ENCODE measurements at places on chromosomes 11 and 22.

- no peak for DNase-seq
These were observed 280.5 kb downstream of the DDX10 start for GRCh38 chr11:108945341-108945740.

- DNase-seq: no peak
These were observed 68.6 kb upstream of the ARHGAP32 start for GRCh38 chr11:129260750-129261149.

GRCh38 chr11:42552786-42553185 lies 759.0 kb upstream of the API5 start:
- DNase-seq: no peak

DNA sequence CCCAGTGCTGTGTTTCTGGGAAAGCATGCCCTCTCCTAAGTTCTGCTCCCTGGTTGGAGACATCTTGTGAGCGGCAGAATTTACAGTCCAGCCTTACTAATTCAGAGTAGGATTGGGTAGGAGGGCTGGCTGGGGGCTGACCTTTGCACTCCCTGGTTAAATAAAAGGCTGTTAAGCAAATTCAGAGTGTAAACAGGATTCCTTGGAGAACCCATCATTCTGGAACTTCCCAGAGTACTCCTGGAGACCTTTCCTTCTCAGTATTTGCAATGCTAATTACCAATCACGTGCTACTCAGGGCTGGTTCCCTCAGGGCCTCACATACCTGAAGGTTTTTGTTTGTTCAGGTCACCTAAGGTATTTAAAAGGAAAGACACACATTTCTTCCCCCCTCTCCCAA lies 340.2 kb downstream of the TBC1D22A start:
- DNase-seq: no peak

GRCh38 chr22:25006354-25006753 lies 53.8 kb downstream of the KIAA1671 start:
- DNase-seq: no peak

GRCh38 chr11:73012121-73012863 lies 129.8 kb downstream of the FCHSD2 start:
- no peak for DNase-seq

- DNase-seq: no peak
These were observed 32.4 kb downstream of the CNTF start for GRCh38 chr11:58654908-58655296.

DNA sequence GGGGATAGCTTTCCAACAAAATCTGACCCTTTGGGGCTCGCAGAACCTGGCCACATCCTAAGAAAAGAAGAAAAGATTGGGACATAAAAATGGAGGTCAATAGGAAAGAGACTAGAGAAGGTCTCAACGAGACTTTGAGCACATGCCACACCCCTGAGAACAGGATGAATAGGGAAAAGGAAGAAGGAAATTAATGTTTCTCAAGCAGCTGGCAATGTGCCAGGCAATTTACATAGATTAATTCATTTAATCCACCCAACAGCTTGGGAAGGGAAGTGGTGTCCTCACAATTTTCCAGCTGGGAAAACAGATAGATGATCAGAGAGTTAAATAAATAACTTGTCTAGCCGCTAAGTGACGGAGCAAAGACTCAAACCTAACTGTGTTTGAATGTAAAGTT lies 50.7 kb downstream of the PAMR1 start:
- no peak for DNase-seq

GRCh38 chr11:90639461-90639993 lies 416.7 kb upstream of the CHORDC1 start:
- no peak for DNase-seq

DNA sequence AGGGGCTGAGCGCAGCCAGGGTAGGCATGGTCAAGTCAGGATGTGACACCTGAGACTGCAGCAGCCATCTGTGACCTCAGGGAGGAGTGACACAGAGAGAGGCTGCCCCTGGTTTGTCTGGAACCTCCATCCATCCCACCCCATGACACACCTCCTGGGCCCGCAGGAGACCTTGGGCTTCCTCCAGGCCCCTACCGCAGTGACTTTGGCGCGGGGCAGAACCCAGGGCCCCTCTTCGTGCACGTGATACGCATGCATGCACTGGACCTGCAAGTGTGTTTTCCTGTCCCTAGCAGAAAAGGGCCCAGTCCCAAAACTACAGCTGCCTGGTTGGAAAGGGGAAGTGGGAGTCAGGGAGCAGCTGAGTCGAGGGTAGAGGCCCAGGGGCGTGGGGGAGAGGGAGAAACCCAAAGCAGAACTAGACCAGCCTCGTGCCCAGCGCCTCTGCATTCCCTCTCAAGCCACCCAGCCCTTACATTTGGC lies 7.9 kb upstream of the CYTH4 start:
- DNase-seq: no peak

- DNase-seq: no peak
These were observed 30.5 kb upstream of the CABP7 start for GRCh38 chr22:29689206-29689879.

DNA sequence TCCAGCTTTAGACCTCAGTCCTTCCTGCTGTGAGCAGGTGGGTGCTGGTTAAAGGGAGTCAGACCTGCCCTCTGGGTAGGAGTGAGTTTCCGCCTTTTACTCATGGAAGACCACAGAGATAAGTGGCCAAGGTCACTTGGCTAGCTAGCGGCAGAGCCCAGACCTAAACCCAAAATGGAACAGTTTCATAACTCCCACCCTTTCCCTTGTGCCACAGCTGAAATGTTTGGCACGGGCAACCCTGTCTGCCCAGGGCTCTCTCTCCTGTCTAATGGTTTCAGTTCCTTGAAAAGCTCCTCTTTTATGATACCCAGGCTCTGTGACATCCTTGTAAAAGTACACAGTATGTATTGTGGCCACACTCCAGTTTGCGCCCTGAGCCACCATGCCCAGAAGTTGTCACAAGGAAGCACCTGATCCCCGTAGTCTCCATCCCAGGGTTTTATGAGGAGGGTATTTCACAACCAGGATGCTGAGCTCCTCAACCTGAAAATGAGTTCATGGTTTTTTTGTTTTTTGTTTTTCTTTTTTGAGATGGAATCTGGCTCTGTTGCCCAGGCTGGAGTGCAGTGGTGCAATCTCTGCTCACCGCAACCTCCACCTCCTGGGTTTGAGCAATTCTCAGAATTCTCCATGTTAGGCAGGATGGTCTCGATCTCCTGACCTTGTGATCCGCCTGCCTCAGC lies 5.1 kb downstream of the MB start:
- no peak for DNase-seq

DNA sequence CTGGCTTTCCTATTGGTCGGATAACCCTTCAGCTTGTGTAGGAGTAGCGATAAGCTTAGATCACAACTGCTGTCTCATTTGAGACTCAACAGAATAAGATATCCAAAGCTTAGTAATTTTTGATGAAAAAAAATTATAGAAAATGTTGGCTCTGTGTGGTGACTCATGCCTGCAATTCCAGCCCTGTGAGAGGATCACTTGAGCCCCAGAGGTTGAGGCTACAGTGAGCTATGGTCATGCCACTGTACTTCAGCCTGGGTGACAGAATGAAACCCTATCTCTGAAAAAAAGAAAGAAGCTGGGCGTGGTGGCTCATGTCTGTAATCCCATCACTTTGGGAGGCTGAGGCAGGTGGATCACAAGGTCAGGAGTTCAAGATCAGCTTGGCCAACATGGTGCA lies 55.6 kb upstream of the RRM1 start:
- DNase-seq: no peak

- DNase-seq: no peak
These were observed 10.4 kb upstream of the CELSR1 start for GRCh38 chr22:46547883-46548244.

DNA sequence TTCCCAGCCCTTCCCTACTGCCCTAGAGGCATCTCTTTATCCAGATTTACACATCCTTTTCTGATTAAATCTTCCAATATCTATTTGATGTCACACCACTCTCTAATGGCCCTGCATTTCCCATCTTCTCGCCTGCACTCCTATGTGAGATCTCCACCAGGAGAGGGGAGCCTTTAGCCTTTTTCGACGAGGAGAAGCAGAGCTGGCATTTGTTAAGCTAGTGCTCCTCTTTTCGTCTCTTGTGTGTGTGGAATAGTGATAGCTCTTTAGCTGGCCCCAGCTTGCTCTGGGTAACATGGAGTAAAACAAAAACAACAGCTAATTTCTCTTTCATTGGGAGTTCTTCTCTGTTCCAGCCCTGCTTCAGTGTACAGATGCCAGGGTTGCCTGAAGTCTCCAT lies 536.5 kb downstream of the NTM start:
- DNase-seq: no peak

- DNase-seq: no peak
These were observed 1059.6 kb upstream of the RAG2 start for GRCh38 chr11:37657645-37658044.

DNA sequence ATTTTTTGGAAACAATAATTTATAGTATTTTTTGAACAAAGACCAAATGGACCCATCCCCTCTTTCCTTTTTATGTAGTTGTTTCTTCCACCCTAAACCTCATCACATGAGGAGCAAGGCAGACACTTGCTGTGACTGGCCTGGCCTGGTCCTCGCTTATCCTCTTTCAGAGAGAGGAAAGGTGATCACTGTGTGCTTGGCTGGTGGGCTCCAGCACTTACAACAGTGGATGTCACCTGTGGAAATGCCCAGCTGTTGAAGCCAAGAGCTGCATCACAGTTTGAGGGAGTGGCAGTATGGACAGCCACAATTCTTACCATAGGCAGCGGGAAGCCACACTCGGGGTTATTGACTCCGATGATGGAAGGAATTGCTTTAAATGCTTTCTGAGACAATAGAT lies 185.7 kb downstream of the BCR start:
- no peak for DNase-seq

GRCh38 chr11:27571154-27571810 lies 64.7 kb upstream of the LIN7C start:
- DNase-seq: no peak

- no peak for DNase-seq
These were observed 86.6 kb downstream of the RTL6 start for GRCh38 chr22:44411226-44412135.

DNA sequence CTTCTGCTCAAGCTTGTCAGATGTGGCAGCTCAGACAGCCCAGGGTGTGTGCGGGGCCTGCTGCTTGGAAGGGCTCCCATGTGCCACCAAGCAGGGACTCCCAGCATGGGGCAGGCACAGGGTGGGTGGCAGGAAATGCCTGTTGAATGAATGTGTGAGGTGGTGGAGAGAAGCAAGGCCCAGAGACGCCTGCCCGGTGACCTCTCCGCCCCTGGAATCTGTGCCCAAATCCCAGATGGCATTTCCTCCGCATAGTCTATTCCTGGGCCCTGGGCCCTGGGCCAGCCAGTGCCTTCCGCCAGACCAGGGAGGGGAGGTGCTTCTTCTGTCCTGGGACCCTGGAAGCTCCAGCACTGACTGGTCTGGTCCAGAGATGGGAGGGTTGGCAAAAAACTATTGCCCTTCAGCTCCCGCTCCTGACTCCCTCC lies 3.7 kb downstream of the CST6 start:
- DNase-seq: no peak

- no peak for DNase-seq
These were observed 1164.1 kb upstream of the CNTN5 start for GRCh38 chr11:97856666-97857065.

- no peak for DNase-seq
These were observed 2.2 kb downstream of the CPT1B start for GRCh38 chr22:50576070-50576469.

- DNase-seq: no peak
These were observed 806 bp upstream of the SMDT1 start for GRCh38 chr22:42078469-42079318.

DNA sequence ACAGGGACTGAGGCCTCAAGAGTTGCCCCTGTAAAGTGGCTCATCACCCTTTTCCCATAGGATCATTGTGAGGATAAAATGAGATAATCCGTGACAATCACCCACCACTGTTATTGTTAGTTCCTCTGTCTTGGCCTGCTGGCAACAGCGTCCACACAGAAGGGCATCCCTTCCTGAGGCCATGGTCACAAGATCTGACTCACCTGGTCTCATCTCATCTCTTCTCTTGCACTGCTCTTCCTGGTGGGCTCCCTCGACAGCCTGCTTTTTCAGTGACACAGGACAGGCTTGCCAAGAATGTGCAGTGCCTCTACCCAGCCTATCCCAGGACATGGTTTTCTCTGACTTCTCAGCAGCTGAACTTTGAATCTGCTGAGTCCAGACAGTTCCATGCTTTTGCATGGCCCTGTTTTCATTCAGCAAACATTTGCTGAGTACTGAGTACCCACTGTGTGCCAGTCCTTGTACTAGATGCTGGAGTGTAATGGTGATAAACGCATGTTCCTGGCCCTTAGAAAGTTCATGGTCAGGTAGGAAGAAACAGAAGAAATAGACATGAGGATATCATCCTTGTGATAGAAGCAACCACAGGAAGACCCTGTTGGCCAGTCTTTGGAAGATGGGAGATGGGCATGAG lies 3.3 kb downstream of the STX3 start:
- DNase-seq: no peak

DNA sequence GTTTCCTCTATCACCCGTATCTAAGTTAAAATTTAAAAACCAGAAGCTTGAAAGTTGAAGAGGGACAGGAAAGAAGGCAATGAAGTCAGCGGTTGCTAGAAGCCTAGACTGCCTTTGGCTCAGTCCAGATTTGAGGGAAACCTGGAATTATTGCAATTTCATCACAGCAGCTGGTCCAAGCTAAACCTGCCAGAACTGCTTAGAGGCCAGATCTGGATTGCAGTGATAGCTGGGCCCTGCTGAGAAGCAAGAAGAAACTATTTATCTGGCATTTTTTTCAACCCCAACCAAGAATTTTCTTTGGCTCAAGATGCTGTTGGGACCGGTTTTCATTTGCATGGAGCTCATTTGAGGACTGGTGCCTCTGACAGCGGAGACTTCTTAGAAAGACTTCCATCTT lies 121.5 kb upstream of the TEAD1 start:
- no peak for DNase-seq

DNA sequence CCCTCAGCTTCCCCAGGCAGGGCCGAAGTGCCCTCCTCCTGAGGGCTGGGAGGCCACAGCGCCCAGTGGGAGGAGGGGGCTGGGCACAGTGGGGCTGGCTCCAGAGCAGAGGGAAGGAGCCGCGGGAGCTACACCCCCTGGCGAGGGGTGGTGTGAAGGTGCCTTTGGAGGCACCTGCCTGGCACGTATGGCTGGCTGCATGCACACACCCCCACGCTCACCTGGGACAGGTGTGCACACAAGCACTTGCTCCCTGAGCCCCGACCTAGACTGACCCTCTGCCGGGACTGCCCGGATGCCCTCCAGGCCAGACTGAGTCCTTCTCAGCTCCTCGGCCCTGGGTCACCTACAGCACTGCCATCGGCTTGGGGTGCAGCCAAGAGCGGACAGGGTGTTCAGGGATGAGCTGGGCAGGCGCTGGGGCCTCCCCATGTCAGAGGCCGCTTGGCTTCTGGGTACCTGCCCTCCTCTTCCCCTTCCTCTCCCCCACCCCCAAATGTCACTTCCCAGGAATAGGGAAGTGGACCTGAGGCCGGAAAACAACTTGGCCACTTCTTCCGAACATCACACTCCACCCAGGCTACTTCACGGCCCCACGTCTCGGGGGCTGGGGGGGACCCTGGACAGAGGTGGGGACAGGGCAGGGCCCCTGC lies 7.4 kb upstream of the PIM3 start:
- DNase-seq: no peak

DNA sequence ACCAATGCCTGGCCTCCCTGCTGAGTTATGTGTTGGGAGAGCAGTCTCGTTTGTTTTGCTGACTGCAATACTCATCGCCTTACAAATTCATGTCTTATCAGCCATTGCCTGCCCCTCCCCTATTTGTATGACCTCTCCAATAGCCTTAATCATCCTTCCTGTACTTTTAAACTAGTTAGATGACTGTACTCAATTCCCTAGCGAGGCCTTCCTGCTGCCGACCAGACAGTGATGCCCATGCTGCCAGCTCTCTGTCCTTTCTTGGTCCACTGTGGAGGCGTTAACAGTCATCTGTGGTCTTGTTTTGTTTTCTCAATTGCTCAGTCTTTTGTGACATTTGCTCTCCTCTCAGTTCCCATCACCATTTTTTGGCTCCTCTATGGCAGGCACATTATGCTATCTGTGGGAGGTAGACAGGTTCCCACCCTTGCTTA lies 20.3 kb upstream of the YPEL1 start:
- DNase-seq: no peak

All from NCI-H2107 (cell line).